SW480 (cell line): ENCODE measurements at places on chromosomes 7 and 10.

GRCh38 chr7:142896741-142897379 lies 11.3 kb upstream of the TRPV6 start:
- DNase-seq, result no peak

DNA sequence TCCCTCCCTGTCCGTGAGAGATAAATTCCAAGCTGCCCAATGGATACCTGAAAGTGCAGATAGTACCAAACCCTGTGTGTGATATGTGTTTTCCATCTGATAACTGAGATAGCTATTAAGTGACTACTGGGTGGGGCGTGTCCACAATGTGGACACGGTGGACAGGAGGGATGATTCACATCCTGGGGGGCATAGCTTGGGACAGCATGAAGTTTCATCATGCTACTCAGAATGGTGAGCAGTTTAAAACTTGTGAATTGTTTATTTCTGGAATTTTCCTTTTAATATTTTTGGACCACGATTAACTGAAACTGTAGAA lies 158.6 kb downstream of the CREB5 start:
- peak; percentile 82 for DNase-seq

GRCh38 chr7:95649546-95649945 lies 53.2 kb upstream of the PDK4 start:
- DNase-seq, result no peak

- no peak for DNase-seq
Measured at GRCh38 chr10:2232479-2232878, 495.2 kb upstream of the ADARB2 start.

GRCh38 chr10:101136007-101136707 lies 5.1 kb downstream of the TLX1 start:
- DNase-seq, result peak; percentile 56

GRCh38 chr7:128030654-128031611 lies at the start of gene LRRC4:
Gene LRRC4, minus strand, starts transcription at chr7:128031437. Its CDS starts 797 bp downstream, at chr7:128030640.
- DNase-seq, result no peak

GRCh38 chr10:56874950-56875349 lies 513.9 kb upstream of the ZWINT start:
- no peak for DNase-seq

GRCh38 chr7:86148501-86148900 lies 495.2 kb upstream of the GRM3 start:
- no peak for DNase-seq

GRCh38 chr7:156886020-156886795 lies 6.8 kb downstream of the LMBR1 start:
- DNase-seq, result no peak

GRCh38 chr10:95096143-95096542 lies 26.8 kb upstream of the CYP2C8 start:
- DNase-seq, result no peak

DNA sequence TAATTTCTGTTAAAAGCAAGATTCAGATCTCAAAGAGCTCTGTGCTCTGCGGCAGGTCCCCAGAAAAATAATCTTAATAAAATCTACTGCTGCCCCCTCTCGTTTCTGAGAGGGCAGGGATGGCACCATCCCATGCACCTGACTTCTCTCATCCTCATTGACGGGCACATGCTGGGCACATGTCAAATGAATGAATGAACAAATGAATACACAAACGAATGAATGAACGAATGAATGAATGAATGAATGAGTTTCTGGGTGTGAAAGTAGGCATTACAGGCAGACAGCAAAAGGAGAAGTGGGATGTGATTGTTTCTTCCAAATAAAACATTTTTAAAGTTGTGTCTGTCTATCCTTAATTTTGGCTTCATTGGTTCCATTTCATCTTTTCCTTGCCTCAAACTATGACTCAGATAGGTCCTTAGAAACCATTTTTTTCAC lies 398.1 kb upstream of the PRKCQ start:
- DNase-seq, result no peak

GRCh38 chr10:71613261-71613777 lies 106.3 kb downstream of the C10orf105 start:
- no peak for DNase-seq

- no peak for DNase-seq
Measured at GRCh38 chr7:114972567-114972966, 50.7 kb downstream of the MDFIC start.

GRCh38 chr7:132121987-132122386 lies 454.3 kb downstream of the PLXNA4 start:
- no peak for DNase-seq

DNA sequence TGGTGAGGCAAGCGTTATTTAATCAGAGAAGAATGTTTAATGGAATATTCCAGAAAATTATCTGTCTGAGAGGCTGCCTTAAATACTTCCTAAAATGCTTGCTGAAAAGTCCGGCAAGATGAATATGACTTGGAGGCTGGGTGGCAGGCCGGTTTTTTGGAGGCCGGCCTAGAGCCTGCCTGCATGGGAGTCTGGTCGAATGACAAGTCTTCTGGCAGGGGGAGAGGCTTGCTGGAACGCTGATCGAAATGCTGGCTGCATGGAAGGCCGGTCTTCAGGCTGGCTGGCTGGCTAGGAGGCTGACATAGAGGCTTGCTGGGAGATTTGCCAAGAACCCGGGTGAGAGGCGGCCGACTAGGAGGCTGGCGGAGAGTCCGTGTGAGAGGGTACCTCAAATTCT lies 135.7 kb downstream of the OR13A1 start:
- no peak for DNase-seq

DNA sequence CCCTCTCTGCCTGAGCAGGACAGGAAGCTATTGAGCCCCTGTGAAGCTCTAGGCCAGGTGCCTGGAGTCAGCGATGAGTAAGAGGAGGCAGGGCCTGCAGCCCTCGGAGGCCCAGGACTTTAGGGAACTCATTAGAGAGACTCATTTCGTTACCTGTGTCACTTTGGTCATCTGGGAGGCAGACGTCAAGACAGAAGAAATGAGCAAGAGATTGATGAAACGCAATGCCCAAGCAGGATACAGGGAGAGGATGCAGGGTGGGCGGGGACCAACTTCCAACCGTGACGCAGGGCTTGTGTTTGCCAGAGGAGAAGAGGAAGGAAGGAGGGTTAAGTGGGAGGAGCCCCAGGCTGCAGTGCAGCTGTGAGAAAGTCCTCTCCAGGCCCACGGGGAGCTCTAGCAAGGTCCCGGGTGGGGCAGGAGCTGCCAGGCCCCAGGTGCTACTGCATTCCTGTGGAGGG lies 26.4 kb upstream of the GNA12 start:
- peak; percentile 84 for DNase-seq

DNA sequence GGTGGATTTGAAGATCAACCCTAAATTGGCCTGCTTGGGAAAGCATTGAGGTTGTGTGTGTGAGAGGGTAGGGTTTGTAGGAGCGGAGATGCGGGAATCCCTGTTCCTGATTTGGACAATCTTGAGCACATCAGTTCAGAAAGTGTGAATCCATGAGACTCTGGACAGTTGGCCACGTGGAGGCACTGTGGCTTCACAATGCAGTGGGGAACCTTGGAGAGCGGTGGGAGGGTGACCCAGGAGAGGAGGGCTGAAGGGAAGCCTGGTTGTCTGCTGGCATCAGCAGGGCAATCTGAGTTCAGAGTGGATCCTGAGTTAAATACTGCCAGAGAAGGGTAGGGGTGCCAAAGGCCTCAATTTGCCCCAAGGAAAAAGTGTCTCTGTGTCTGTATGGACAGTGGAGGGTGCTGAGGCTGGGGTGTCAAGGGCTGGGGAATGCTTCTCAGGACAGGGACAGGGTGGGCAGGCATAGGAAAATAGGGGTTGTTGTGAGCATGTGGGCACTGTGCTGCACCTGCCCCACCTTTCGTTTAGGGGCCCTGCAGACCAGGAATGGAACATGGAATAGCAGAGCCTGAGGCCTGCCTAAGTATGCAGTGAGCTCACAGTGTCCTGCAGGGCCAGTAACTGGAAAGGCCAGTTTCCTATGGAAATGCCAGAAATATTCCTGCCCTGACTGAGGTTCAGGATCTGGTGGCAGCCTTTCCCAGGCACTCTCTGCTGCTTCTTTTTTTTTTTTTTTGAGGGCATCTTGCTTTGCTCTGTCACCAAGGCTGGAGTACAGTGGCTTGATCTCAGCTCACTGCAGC lies 162.9 kb upstream of the PRSS58 start:
- no peak for DNase-seq

- DNase-seq, result no peak
Measured at GRCh38 chr7:41921453-41921981, 218.6 kb upstream of the INHBA start.

GRCh38 chr10:96700374-96701099 lies 19.8 kb downstream of the PIK3AP1 start:
- DNase-seq, result no peak

- DNase-seq, result no peak
Measured at GRCh38 chr10:30017556-30017955, 41.8 kb downstream of the JCAD start.

DNA sequence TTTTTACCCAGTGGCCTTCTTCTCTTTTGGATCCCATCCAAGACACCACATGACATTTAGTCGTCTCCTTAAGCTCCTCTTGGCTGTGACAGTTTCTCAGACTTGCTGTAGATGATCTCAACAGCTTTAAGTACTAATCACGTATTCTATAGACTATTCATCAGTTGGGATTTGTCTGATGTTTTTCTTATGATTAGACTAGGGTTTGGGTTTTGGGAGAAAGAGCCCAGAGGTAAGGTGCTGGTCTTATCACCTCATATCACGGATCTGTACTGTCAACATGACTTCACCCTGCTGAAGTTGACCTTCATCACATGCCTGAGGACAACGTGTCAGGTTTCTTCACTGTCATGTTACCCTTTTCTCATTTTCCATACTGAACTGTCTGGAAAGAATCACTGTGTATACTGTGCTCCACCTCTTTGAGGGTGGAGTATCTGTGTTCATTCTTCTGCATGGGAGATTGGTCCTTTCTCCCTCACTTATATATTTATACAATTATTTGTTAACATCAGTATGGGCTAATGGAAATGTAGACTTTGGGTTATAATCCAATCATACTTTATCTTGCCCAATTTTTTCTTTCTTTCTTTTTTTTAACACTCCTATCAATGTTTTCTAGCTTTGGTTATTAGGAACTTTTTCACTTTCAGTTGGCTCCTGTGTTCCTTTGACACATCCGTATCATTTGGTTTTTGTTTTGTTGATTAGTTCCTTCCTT lies 6.4 kb upstream of the HKDC1 start:
- DNase-seq, result no peak

- DNase-seq, result no peak
Measured at GRCh38 chr7:44411306-44411705, 79.2 kb downstream of the NUDCD3 start.

GRCh38 chr10:69716711-69717560 lies 84.8 kb upstream of the COL13A1 start:
- DNase-seq, result peak; percentile 35

- DNase-seq, result peak; percentile 11
Measured at GRCh38 chr10:29243750-29244149, 45.1 kb upstream of the LYZL1 start.

DNA sequence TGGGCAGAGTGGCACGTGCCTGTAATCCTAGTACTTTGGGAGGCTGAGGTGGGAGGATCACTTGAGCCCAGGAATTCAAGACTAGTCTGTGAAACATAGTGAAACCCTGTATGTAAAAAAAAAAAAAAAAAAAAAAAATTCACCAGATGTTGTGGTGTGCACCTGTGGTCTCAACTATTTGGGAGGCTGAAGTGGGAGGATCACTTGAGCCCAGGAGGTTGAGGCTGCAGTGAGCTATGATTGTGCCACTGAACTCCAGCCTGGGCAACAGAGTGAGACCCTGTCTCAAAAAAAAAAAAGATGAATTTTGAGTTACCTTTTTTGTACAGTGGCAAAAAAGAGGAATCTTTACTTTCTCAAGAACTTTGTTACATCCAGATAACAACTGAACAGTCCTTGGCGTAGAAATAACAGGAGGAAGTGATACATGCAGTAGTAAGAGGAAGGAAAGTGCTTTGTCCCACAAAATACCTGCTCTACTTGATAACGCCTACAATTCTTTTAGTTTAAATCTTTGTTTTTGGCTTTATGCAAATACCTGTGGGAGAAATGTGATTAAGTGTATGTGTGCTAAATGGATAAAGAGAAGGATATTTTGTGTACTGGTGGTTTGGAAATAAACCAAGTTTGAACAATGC lies 29.3 kb downstream of the SPAG6 start:
- DNase-seq, result no peak

DNA sequence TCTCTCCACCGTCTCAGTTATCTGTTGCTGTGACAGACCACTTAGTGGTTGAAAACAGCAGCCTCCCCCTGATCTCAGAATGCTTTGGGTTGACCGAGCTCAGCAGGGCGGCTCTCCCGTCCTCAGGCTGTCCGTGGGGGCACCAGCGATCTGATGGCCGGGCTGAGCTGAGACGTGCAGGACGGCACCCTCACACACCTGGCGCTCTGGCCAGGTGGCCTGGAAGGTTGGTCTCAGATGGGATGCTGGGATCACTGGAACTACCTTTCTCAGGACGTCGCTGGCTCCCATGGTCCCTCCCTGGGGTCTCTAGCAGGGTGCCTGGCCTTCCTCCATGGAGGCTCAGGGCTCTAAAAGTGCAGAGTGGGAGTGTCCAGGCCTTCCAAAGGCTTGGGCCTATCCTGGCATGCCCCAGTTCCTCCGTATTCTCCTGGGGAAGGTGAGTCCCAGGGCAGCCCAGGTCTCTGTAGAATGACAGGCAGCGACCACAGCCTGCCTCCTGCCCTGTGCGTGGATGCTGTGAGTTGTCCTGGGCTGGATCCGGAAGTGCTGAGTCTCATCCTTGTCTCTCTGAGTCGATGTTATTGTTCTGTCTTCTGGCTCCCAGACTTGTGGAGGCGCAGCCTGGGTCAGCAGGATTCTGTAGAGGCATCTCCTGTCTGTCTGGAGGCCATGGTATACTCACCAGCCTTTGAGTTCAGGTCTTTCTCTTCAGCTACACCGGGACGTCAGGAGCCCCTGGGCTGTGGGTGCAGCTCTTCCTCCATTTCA lies 12.2 kb upstream of the PWWP2B start:
- DNase-seq, result no peak

DNA sequence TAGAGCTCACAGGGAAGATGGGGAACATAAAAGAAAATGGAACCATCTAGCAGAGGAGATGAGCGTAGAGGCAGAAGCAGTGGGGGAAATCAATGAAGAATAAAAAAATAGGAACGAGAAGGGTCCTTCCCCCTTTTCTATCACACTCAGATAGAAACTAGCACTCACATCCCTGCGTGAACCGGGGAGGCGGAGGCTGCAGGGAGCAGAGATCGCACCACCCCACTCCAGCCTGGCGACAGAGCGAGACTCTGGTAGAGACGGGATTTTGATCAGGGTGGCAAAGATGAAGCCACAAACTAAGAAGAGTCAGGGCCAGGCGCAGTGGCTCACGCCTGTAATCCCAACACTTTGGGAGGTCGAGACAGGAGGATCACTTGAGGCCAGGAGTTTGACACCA lies 64.7 kb upstream of the ECHDC3 start:
- DNase-seq, result no peak

GRCh38 chr10:6702030-6702429 lies 122.0 kb upstream of the PRKCQ start:
- no peak for DNase-seq

DNA sequence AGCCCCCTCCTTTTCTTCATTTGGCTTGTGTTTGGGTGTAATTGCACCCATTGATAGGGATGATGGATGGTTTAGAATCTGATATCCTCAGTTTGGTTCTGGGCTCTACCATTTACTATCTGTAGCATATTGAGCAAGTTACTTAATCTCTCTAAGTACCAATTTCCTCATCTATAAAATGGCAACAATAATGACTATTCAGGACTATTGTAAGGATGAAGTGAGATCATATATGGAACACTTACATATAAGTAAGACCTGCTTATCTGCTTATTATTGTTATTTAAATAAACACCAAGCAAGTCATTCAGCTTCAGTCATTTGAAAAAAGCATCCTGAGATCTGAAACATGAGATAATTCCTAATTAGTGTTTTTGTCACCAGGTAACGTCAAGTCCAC lies 127.0 kb downstream of the SEC23IP start:
- DNase-seq, result no peak

- peak; percentile 71 for DNase-seq
Measured at GRCh38 chr7:142603870-142604448, 145.3 kb upstream of the PRSS1 start.

GRCh38 chr7:44987996-44988395 lies 9.2 kb upstream of the MYO1G start:
- no peak for DNase-seq
